NCI-H2081 treated with DMSO at 0.1 percent for 48 hours (cell line): ENCODE measurements at places on chromosomes 12 and 14.

- no peak for DNase-seq
Measured at GRCh38 chr12:121810833-121811433, 7.1 kb downstream of the SETD1B start.

GRCh38 chr14:26597071-26597588 lies 703 bp downstream of the NOVA1 start:
- no peak for DNase-seq

DNA sequence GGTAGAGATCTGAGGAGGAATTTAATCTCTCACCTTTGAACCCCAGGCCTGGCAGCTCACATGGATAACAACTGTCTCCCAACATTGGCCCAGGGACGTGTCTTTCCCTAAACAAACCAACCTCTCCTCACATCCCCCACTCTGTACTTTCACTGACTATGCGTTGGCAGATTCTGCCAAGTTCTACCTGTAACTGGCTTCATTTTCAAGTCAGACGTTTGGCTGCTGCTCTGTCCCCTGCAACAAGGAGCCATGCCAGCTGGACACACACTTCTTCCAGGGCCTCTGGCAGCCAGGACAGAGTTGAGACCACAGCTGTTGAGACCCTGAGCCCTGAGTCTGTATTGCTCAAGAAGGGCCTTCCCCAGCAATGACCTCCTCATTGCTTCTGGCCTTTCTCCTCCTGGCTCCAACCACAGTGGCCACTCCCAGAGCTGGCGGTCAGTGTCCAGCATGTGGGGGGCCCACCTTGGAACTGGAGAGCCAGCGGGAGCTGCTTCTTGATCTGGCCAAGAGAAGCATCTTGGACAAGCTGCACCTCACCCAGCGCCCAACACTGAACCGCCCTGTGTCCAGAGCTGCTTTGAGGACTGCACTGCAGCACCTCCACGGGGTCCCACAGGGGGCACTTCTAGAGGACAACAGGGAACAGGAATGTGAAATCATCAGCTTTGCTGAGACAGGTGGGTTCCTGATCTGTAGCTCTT lies at the start of gene INHBC:
Gene INHBC, plus strand, starts transcription at position 268 of the 707 bp plus-strand sequence. Its CDS starts 103 bp downstream, at position 371.
- DNase-seq = no peak

GRCh38 chr14:62696331-62696924 lies 348.8 kb downstream of the KCNH5 start:
- DNase-seq = no peak

DNA sequence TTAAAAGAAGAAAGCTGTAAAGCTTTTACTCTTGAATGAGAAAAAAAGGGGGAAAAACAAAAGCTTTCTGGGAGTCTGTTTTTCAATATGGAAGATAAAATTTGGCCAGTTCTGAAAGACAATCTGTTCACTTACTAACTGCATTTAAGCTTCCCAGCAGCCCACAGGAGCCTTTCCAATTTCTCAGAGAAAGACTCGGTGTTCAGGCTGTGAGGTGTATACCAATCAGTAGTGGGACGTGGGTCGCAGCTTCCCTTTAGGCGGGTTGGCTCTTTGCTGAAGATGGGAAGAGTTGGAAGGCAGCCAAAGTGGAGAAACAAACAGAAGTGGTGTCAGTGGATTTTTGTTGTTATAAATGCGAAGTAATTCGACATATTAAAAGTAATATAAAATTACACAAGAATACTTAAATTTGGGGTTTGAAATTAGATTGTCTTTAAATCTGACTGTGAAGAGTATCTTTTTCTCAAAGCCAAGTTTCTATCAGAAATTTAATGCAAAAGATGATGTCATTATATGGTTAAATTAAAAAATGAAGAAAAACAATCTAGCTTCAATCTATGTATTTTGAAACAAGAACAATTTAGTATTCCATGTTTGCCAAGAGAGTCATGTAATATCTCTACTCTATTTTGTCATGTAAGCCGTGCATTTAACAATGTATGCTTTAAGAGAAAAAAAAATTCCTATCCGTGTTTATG lies 590.2 kb upstream of the ATXN7L3B start:
- DNase-seq = no peak

DNA sequence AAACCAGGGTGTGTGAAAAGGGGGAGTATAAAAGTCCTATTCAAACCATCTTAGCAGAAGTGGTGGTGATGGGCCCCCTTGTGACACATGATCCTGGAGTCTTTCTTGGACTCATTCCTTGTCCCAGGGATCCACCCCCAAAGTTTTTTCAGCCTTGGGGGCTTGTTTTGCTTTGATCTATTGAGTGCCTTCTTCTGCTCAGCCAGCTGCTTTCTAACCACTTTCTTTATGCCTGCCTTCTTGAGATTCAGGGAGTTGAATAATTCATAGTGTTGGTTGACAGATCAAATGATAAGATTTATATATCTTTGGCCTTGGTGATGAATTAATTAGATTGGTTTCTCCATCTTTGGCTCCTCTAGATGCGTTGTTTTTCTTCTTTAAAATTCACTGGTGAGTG lies 926.7 kb downstream of the DIO2 start:
- DNase-seq = no peak

GRCh38 chr14:106605548-106606448 lies 1079.4 kb downstream of the TMEM121 start:
- no peak for DNase-seq

GRCh38 chr12:67356380-67356774 lies 87.2 kb downstream of the CAND1 start:
- peak; percentile 11 for DNase-seq

GRCh38 chr12:116537101-116537904 lies 21.9 kb upstream of the MAP1LC3B2 start:
- no peak for DNase-seq

DNA sequence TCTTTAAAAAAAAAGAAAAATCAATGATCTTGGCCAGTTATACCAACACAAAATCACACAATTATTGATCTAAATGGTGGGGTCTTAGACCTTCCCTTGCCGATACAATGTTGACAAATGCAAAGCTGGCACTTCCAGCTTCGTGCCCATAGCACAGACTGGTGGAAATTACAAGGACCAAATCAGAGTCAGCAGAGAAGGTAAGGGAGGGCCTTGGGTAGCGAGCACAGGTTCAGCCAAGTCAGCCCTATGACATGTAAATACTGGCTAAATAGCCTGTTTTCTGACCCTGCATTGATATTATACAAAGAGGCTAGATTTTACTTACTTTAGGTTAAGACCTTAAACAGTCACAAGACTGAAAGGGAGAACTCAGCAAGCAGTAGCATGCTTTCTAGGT lies 30.3 kb upstream of the WDR89 start:
- no peak for DNase-seq

DNA sequence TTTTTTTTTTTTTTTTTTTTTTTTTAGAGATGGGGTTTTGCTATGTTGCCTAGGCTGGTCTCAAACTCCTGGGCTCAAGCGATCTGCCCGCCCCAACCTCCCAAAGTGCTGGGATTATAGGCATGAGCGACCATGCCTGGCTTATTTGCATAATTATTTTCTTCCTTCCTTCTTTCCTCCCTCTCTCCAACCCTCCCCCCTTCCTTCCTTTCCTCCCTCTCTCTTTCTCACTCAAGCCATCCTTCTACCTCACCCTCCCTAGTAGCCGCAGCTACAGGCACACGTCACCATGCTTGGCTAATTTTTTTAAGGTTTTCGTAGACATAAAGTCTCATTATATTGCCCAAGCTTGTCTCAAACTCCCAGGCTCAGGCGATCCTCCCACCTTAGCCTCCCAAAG lies 83.8 kb downstream of the PEBP1 start:
- DNase-seq = no peak

DNA sequence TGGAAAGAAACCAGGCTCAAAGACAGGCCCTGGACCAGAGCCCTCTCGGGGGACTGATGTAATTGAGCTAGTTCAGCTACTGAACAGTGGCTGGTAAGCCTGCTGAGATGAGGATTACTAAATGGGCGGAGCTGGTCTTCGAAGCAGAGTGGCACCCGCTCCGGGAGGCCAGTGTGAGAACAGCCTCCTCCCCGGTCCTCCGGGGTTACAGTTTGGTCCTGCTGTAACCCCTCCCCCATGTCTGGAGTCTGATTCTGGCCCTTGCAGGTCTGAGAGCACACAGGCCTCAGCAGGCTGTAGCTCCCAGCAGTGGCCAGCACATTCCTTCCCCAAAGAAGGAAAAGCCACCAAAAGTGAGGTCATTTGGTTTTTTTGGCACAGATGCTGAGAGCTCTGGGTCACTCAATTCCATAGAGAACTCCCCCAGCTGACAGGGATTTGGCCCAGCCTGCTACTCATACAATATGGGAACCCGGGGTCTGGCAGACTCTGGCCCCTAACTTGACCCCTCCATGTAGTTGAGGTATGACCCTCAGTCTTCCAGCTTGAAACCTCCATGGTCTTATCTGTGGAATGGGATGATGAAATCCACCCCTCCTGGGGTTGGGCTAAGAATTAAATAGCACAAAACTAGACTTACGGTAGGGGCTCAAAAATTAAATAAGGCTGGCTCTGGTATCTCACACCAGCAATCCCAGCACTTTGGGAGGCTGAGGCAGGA lies 39.0 kb downstream of the ACTN1 start:
- DNase-seq = no peak

GRCh38 chr14:105075379-105076295 lies 10.4 kb upstream of the GPR132 start:
- DNase-seq = no peak

GRCh38 chr14:99930420-99931274 lies 134.6 kb upstream of the EVL start:
- DNase-seq = no peak

- no peak for DNase-seq
Measured at GRCh38 chr12:96400631-96401075, 414 bp upstream of the CDK17 start.

DNA sequence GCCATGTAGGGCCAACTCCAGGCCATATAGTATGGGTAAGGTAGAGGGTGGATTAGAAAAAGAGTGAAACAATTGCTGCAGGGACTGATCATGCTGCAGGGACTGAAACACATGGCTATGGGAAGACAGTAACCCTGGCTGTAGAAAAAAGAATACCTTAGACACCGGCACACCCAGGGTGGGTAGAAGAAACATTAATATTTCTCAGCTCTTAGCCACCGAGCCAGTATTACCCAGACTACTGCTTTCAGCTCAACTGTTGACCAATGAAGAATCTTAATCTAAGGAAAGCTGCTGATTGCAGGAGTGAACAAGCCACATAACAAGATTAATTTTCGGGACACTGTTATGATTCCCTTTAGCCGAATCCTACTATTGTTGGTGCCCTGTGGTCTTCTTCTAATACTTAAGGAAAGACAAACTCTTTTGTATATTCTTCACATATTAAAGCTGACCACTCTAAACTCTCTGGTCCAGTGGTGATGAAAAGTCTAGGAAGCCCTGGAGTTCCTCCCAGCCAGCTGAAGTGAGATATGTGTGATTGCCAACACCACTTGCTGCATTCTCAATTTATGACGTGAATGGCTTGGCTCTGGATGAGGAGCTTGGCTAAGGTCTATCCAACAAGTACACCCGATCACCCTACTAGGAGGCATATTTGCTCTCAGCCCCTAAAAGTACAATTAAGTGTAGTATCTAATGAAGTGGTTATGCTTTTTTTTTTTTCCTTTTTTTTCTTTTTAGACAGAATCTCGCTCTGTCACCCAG lies 69.2 kb downstream of the NOVA1 start:
- DNase-seq = no peak

- DNase-seq = no peak
Measured at GRCh38 chr12:111189792-111190191, 179.1 kb downstream of the PHETA1 start.

GRCh38 chr12:100699209-100699608 lies 95.4 kb upstream of the ANO4 start:
- DNase-seq = no peak

DNA sequence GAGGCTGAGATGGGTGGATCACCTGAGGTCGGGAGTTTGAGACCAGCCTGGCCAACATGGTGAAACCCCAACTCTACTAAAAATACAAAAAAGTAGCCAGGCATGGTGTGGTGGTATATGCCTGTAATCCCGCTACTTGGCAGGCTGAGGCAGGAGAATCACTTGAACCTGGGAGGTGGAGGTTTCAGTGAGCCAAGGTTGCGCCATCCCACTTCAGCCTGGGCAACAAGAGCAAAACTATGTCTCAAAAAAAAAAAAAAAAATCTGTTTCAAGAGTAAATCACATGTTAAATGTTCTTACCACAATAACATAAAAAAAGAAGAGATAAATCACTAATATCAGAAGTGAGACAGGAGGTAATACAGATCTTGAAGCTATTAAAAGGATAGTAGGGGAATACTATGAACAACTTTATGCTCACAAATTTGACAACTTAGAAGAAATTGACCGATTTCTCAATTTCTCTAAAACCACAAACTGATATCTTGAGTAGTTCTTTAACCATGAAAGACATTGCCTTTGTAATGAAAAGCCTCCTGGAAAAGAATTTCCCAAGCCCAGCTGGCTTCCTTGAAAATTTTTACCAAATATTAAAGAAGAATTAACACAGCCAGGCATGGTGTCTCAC lies 37.7 kb downstream of the TAOK3 start:
- no peak for DNase-seq

DNA sequence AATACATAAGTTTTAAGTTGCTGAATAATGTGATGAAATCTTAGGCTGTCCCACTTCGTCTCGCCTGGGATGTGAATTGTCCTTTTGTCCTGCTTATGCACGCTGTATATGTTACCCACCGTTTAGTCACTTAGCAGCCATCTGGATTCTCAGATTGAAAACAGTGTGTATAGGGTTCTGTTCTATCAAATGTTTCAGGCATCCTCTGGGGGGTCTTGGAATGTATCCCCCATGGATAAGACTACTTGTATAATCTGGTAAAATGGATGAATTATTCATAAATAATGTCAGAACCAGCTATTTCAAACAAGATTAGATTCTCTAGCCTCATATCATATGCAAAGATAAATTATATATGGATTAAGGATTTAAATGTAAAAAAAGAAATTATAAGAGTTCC lies 29.4 kb downstream of the NOPCHAP1 start:
- no peak for DNase-seq

GRCh38 chr12:85849344-85849743 lies 13.1 kb upstream of the RASSF9 start:
- no peak for DNase-seq

DNA sequence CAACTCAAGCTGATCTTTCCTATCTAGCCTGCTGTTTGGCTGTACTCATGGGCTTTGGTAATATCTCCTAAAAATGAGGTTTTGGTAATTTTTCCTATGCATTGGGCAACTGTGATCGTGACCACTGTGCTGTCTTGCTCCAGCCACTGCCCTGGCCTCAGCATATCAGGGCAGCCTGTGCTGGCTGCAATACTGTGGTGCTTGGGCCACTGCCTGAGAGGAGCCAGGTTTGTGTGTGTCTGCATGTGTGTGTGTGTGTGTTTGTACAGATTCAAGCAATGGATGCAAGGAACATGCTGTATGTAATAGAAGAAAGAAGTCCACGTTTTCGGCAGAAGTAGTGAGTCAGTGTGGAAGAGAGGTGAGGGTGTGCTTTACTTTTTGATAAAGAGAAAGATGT lies 13.0 kb downstream of the ERG28 start:
- DNase-seq = no peak
